GM04503 (cell line): ENCODE measurements at places on chromosomes 1 and 21.

DNA sequence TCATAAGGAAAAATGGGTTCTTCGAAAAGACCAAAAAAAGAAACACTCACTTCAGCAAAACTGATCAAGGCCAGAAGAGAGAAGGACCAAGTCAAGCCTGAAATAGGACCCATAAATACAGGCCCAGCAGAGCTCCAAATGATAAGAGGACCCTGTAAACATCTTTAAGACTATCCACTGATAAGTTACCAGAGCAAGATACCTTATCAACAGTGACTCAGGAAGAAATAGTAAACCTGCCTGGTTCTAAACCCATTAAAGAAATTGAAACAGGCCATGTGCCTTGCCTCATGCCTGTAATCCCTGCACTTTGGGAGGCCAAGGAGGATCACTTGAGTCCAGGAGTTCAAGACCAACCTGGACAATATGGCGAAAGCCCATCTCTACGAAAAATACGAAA, 81.8 kb upstream of the ERRFI1 start:
- no peak for DNase-seq

DNA sequence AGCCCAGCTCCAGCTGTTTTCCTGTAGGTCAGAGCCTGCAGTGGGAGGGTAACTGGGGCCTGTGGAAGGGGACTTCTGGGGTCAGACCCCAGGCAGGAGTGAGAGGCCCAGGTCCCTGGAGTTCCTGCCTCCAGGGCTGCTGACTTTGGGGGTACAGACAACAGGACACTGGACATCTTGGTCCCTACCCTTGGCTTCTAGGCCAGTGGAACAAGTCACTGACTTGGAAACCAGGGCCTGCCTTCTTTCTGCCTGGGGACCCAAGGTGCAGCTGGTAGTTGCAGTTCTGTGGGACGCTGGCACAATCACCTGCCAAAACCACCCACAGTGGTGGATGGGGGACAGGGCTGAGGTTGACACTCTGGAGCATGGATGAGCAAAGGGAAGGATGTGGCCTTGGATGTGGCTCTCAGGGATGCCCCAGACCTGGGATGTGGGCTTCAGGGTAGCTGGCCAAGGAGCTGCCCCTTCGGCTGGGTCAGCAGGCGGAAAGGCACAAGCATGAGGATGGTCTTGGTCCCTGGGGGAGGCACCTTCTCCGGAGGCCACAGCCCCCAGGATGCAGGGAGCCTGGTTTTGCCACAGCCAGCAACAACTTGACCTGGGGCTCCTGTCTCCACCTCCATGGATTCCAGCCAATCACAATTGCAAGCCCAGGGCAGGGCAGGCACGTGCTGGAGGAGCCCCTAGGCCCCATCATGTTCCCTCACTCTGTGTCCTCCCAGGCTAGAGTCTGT, 5.8 kb downstream of the JMJD4 start:
- no peak for DNase-seq

DNA sequence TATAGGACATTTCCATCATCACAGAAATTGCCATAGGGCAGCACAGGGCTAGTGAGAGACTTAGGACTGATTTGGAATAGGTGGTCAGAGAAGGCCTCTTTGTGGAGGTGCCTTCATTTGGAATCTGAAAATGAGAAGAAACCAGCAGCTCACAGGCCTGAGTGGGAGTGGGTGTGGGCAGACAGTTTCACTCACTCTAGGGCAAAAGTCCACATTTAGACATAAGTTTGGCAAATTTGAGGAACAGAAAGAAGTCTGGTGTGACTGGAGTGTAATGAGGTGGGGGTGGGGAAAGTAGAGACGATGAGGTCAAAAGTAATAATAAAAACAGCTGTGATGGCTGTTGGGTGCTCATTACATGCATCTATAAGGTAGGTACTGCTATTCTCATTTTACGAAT, 22.4 kb upstream of the BCAR3 start:
- no peak for DNase-seq

DNA sequence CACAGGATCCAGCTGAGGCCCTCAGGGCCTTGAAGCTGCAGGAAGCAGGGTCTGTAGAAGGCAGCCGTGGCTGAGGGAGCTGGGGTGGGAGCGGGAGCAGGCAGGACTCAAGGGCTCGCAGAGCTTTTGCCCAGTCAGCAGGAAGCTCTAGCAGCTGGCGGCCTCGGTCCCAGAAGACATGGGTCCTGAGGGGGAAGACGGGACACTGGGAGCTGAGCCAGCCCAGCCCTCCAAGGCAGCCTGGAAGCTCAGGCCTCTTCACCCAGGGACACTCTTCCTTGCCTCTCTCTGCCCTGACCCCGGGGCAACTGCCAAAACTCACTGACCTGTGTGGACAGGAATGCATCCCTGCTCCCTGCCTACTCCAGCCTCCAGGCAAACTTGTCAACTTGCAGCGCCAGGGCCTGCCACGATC, 8.9 kb downstream of the ADGRB2 start:
- peak; percentile 31 for DNase-seq

GRCh38 chr1:59506952-59507351, 210.1 kb downstream of the FGGY start:
- DNase-seq = peak; percentile 29

- DNase-seq = no peak
Measured at GRCh38 chr1:24341260-24341659, 22.1 kb downstream of the GRHL3 start.

GRCh38 chr1:68970571-68970970, 473.7 kb upstream of the DEPDC1 start:
- DNase-seq = no peak

GRCh38 chr1:170596701-170597100, 64.7 kb downstream of the GORAB start:
- DNase-seq = no peak

GRCh38 chr1:106465666-106466065, 590.8 kb upstream of the PRMT6 start:
- peak; percentile 3 for DNase-seq
